ENCODE measurements at places on chromosomes 11 and 22. TPM values are rescaled to one million over a fixed set of nuclear protein-coding genes. Genes with fewer than 3 reads are reported as not detected.

Gene OR56A1
- 0.97 TPM for total RNA-seq

DNA sequence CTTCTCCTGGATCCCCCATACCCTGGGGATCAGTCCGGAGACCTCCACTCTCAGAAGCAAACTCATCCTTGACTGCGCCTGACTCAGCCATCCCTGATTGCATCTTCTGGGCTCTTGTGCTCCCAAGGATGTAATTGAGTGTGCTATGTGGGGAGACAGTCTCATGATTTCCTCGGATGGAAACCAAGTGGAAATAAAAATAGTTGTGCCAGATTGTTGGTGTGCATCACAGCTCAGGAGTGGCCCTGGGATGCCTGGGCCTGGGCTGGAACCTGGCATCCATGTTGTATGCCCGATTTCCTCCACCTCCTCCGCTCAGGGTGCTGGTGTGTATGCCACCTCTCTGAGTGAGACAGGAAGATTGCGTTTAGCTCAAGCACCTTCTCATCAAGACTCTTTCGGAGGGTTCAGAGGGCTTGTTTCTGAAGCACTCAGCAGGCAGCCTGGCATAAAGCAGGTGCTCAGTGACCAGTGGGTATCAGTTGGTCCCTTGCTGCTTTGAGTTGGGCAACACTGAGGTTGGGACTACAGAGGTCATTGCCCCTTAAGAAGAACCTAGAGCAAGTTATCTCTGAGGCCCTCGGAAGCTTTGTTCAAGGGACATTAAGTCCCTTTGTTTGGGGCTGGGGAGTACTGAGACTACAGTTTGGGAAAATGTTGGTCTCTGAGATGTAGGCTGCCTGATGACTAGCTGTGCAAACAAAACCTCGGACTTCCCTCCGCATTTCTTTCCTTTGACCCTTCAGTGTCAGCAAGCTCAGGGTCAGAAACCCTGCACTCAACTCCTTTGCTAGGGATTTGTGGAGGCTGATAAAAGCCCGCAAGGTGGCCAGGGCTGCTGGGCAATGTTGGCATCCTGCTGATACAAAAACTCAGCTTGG is 24.8 kb upstream of the MICAL2 start:
- DNase-seq, result no peak

Gene TBX1
- total RNA-seq, result 0.23 TPM

Gene OR4D9
- total RNA-seq, result not detected

Gene FAM180B
- total RNA-seq, result not detected

Gene IFITM10
- not detected for total RNA-seq

Gene SLC22A12
- not detected for total RNA-seq

DNA sequence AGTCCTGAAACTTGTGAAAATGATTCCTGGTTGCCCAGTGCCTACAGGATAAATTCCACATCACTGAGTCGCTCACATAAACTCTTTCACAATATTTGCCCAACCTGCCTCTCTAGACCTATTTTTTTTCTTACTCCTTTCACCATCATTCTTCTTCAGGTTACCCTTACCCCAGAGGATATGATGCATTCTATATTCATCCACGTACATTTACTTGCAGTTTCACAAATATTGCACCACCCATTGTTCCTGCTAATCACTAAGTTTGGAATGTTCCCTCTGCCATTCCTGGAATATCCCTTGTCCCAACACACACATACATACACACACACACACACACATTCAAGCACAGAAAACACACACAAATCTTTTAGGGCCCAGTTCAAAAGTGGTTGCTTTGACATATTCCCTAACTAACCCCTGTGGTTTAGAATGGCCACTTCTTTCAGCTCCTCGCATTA is 379.5 kb downstream of the ETS1 start:
- DNase-seq, result no peak

DNA sequence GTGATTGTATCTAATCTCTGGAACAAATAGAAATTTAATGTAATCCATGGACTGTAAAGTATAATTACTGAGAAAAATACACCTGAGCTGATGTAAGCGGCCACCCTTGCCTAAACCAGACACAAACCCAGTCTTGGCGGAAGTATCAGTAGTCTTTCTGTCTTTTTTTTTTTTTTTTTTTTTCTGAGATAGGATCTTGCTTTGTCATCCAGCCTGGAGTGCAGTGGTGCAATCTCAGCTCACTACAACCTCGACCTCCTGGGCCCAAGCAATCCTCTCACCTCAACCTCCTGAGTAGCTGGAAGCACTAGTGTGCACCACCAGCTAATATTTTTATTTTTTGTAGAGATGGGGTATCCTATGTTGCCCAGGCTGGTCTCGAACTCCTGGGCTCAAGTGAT is 5.5 kb upstream of the CXCR5 start:
- no peak for DNase-seq

Gene INPP5J
- 11.2 TPM for total RNA-seq

- DNase-seq, result no peak
Measured at GRCh38 chr11:126341760-126342161, 13.7 kb upstream of the ST3GAL4 start.

Gene ANO9
- 10.2 TPM for total RNA-seq

GRCh38 chr22:20258584-20259326 is 9.4 kb downstream of the RTN4R start:
- peak; percentile 45 for DNase-seq

DNA sequence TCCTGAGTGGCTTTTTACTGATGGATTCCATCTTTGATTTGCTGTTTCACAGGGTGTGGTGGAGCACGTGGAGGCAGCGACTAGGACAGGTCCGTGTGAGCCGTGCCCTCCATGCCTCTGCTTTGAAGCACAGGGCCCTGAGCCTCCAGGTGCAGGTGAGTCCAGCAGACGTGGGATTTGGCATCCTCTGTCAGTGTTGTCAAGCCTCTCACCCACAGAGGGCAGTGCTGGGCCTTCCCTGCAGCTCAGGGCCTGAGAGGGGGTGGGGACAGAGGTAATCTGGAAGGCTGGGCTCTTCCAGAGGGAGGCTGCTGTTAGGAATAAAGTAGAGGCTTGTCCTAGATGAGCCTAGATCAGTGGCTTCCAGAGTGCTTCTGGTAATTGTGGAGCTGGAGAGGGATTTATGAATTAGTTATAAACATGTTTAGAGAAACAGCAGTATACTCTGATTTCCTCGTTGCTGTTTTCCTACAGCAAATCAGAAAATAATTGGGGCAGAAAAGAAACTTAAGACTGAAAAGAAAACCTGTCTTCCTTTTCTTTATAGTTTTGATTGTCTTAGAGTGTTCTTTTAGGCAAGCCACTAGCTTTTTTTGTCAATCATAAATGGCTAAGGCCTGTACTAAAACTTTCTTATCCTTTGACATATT is 65.0 kb downstream of the SFI1 start:
- peak; percentile 95 for DNase-seq

Gene GNAZ
- 11.1 TPM for total RNA-seq

DNA sequence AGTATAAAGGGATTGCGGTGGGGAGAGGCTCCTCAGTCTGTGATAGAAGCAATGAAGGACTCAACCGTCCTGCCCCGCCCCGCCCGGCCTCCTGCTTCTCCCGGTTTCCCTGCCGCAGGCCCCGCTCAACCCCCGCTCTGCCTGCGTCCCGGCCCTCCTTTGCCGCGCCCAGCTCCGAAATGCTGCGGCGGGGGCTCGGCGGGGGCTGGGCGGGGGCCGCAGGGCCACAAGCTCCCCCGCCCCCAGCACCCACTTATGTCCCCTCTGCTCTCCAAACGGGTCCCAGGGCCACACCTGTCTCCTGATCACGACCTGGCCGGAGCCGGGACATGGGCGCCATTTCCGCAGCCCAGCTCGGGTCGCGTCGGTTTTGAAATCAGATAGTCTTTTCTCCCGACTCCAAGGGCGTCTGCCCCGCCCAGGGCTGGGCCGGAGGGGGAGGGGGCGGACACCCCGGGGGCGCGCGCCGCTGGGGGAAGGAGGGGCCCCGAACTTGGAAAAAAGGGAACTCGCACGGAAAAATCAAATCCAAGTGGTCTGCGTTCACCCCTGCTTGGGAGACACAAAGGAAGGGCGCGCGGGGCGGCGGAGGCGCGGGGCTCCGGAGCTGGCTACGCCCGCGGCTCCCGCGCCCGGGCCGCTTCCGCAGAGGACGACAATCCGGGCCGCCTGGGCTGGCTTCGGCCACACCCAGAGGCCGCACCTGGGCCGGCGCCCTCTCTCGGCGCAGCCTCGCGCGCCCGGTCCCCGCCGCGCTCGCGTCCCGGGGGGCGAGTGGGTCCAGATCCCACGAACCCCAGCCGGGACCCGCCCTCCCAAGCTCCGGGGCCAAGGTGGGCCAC is 70.6 kb upstream of the EP300 start:
- peak; percentile 77 for DNase-seq

DNA sequence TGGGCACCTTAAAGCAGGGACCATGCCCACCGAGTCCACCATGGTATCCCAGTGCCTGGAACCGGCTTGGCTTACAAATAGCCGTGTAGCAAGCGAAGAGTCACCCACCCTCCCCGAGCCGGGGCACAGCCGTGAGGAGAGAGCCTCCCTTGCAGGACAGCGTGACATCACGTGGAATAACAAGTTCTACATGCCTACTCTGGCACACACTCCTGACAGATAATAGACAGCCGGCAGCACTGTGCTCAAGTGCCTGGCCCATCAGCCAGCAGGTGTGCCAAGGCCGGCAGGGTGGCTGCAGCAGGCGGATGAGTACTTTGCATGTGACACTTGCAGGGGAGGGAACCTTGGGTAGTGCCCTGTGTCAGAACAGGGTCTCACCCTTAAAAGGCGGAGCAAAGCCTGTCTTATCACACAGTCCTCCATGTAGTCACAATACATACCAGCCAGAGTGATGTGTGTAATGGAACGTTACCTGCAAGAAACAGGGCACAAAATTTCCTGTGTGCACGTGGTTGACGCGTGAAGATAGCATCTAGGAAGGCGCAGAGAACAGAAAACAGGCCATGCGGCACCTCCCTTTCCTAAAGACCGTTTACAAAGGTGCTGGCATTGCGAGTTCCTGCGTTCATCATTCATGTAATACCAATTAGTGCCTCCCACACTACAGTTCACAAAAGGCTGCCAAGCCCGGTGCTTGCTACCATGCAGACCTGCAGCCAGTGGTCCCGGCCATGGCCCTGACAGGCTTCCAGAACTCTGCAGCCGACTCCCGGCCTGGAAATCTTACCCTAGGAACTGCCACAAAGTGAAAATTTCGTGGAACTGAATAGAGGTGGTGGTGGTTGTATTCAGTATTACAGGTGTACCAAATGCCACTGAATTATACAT is 16.4 kb downstream of the TOM1 start:
- DNase-seq, result no peak

DNA sequence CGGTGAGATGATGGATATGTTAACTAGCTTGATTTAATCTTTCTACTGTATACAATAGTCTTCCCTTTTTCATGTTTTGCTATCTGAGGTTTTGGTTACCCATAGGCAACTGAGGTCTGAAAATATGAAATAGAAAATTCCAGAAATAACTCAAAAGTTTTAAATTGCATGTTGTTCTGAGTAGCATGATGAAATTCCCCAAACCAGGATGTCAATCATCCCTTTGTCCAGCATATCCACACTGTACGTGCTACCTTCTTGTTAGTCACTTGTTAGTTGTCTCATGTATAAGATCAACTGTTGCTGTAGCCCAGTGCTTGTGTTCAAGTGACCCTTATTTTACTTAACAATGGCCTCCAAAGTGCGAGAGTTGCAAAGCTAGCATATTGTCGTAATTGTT is 21.2 kb upstream of the OR10W1 start:
- DNase-seq, result no peak

Gene TRIM48
- not detected for total RNA-seq

- no peak for DNase-seq
Measured at GRCh38 chr11:130162733-130163132, 3.2 kb downstream of the ST14 start.

DNA sequence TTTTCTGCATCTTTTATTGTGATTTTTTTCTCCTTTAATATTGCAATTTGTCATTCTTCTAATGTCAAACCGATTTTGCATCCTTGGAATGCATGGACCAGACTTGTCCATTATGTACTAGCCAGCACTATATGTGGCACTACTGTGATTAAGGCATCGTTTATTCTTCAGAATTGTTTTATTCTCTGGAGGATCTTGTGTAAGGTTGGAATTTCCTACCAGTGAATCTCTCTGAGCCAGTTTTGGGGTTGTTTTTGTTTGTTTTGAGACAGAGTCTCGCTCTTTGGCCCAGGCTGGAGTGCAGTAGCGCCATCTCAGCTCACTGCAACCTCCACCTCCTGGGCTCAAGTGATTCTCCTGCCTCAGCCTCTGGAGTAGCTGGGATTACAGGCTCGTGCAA is 58.5 kb downstream of the IGLL5 start:
- no peak for DNase-seq

Gene CTSF
- total RNA-seq, result 51.1 TPM

- DNase-seq, result no peak
Measured at GRCh38 chr11:65975771-65976170, 14.2 kb downstream of the SART1 start.

Gene HPX
- 0.63 TPM for total RNA-seq

DNA sequence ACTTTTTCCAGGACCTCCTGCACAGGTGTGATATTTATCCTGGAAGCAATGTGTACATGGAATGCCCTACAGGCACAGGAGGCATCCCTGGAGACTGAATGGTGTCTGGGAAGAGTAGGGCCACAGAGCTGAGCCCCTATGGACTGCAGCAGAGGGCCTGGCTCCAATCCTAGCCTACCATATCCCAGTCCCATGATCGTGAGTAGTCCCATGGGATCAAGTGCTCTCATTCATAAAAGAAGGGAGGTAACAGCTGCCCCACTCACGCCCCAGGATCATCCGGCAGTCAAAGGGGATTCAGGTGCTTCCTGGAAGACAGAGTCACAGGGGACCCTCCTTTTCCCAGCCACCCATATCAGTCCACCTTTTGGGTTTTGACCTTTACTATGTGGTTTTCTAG is 24.0 kb downstream of the ANKK1 start:
- DNase-seq, result no peak

DNA sequence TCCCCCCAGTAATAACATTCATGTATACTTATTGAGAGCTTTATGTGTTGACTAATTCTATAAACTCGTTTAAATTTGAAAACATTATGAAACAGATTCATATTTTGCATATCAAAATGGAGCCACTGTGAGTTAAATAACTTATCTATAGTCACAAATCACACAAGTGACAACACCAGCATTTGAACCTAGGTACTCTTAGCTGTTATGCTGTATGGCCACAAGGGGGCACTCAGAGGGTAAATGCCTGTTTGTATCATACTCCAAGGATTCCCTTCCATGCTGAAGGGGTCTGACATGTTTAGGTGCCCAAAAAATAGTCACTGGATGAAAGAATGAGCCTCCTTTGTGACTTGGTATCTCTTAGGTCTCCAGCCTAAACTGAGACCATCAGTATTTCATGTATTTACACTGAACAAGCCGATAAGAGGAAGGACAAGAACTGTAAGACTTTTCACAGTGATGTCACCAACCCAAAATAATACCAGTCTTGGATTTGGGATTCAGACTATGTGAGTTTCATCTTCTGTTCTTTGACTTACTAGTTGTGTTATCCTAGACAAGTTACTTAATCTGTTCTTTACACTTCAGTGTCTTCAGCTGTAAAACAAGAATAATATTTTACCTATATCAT is 12.2 kb upstream of the OR52D1 start:
- peak; percentile 81 for DNase-seq

DNA sequence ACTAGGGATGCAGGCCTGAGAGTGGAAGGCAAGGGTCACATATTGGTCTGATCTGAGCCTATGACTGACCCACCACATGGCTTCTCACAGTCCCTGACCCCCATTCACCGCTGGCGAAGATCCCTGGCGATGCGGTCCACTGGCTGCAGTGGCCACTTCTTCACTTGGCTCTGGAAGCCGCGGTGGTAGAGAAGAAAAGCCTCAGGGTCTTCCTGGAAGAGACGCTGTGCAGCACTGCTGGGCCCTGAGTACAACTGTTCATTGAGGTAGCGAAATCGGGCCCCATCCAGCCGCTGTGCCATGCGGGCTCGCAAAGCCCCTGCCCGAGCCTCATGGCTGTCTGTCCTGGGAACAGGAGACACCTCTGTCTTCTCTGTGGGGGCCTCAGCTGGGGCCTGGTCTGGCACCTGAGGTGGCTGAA is 2.4 kb downstream of the RRP8 start:
- no peak for DNase-seq

All from GM23338 (cell line).